Adrenal gland (tissue), 19 donors: ENCODE measurements at places on chromosomes 2 and 18. TPM values are rescaled to one million over a fixed set of nuclear protein-coding genes. Genes with fewer than 3 reads are reported as not detected.

- DNase-seq, result no peak
Measured at GRCh38 chr2:118978064-118978463, 36.1 kb downstream of the MARCO start.

DNA sequence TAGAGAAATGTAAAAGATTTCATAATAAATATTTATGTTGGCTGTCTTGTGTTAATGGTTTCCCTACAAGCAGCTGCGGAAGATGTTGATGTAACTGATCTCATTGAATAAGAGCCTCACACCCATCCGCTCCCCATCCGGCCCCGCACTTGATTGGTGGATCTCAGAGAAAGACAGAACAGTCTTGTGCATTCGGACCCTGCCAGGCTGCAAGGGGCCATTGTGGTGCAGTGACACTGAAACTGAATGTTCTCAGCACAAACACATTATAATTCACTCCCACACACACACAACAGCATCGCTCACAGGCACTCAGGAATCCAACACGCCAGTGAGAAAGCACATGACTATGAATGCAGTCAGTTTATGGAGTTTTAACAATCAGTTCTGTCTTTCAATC is 47.8 kb downstream of the PRELID3A start:
- DNase-seq, result peak; percentile 58

DNA sequence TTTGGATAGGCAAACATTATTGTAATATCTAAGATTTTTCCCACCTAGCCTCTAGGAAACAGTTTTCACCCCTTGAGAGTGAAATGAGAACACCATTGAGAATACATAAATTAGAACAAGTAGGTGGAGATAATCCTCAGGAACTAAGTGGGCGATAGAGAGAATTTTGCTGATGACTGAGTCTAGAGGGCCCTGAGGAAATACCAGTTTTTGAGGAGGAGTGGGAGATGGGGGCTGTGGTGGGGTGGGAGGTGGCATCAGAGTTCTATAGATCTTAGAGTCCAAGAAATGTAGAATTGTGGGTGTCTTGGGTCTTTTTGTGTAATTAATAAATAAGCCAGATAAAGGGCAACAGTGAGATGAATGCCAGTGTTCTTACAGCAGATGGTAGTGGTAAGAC is 11.8 kb downstream of the NCAPH start:
- DNase-seq, result no peak

GRCh38 chr2:39416140-39416539 is 20.9 kb downstream of the MAP4K3 start:
- no peak for DNase-seq

DNA sequence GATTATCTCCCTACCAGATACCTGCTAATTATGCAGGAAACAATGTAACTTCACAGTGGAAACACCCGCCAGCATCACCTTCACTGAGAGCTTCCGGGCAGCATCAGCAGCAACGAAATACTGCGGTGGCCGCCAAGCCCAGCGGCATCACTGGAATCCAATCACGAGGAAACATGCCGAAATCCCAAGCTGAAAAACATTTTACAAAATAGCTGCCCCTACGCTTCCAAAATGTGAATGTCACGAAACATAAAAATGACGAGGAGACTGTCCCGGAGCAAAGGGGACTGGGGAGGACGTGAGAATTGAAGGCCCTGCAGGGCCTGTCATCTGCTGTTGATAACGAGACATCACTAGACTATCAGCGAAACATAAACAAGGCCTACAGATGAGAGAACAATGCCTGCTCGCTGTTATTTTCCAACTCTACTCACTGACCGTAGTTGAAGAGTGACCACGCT is 82.6 kb downstream of the HDAC4 start:
- peak; percentile 13 for DNase-seq

GRCh38 chr2:182907081-182907830 is 40.8 kb upstream of the FRZB start:
- no peak for DNase-seq

GRCh38 chr2:30678410-30679137 is 128.7 kb downstream of the CAPN13 start:
- DNase-seq, result no peak

DNA sequence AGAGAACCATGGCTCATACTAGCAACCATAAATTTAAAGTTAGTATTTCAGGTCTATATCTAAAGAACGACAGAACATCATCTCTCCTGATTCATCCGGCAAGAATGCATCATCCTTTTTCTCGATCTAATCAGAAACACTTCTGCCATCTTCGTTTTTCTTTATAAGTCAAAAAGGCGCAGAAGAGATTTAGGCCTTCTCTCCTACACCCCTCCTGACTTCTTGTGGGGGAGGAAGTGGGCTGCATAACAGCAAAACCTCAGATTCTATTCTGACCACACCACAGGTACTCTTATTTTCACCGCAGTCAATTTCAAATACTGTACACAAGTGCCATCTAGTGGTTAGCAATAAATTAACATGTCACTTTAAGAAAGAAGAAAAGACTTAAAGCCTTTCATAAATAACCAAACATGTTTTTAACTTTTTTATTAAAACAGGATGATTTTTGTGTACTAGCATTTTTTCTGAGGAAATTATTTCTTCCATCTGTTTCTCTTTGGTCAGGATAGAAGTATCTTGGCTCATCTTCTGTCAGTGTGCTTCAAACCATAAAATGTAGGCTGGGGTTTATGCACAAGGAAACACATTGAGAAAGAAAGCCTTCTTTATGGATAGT is 48.4 kb upstream of the PIK3C3 start:
- no peak for DNase-seq

The ASPRV1 gene
- total RNA-seq, result 5.6 TPM

The DSG1 gene
- not detected for total RNA-seq

The GKN2 gene
- not detected for total RNA-seq

The WNT6 gene
- total RNA-seq, result 0.46 TPM

The GATA6 gene
- 33.1 TPM for total RNA-seq

The MAP3K19 gene
- not detected for total RNA-seq
